ENCODE measurements at places on chromosomes 3 and 15.
A peak's percentile ranks its signal among the peaks of the same experiment; 100 is the strongest.

DNA sequence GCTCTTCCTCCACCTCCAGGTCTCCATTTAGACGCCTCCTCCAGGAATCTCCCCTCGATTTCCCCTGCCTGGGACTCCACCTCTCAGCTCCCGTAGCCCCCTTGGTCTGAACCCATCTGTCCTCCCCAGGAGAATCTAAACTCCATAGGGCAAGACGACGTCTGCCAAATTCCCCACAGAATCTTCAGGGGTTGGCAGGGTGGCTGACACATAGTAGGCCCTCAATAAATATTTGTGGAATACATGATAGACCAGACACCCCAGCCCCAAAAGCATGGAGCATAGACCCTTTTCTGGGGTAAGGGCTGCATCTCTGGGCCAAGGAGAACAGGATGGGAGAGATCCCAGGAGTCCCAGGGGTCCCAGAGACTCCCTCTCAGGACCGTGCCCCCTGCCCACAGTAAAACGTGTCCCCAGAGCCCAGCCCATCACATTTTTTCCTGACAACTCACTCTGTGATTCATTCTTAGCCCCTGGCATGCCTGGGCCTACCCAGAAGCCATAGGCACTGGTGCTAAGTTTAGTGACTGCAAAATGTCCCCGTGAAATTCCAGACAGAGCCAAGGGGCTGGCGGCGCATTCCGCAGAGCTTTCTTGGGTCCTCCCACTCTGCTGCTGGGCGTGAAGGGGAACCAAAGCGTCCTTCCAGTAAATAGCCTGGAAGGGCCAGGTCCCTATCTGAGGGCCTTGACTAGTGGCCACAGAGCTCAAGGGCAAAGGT, 78.0 kb upstream of the SLC6A6 start:
- no peak for DNase-seq

GRCh38 chr15:41333026-41333562, 413 bp downstream of the NUSAP1 start:
- DNase-seq = no peak

DNA sequence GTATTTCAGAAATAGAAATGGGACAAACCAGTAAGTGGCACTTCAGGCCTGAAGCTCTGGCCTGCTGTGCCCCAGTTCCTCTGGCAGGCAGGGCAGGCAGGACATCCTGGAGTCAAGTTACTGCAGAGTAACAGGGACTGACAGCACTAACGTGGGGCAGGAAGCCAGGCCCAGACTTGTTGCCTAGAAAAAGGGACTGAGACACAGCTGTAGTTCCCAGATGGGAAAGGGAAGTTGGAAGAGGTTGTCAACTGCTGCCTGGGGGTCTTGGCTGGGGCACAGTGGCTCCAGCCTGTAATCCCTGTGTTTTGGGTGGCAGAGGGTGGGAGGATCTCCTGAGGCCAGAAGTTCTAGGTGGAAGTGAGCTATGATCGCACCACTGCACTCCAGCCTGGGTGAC, 171.9 kb downstream of the FMN1 start:
- DNase-seq = peak; percentile 19

DNA sequence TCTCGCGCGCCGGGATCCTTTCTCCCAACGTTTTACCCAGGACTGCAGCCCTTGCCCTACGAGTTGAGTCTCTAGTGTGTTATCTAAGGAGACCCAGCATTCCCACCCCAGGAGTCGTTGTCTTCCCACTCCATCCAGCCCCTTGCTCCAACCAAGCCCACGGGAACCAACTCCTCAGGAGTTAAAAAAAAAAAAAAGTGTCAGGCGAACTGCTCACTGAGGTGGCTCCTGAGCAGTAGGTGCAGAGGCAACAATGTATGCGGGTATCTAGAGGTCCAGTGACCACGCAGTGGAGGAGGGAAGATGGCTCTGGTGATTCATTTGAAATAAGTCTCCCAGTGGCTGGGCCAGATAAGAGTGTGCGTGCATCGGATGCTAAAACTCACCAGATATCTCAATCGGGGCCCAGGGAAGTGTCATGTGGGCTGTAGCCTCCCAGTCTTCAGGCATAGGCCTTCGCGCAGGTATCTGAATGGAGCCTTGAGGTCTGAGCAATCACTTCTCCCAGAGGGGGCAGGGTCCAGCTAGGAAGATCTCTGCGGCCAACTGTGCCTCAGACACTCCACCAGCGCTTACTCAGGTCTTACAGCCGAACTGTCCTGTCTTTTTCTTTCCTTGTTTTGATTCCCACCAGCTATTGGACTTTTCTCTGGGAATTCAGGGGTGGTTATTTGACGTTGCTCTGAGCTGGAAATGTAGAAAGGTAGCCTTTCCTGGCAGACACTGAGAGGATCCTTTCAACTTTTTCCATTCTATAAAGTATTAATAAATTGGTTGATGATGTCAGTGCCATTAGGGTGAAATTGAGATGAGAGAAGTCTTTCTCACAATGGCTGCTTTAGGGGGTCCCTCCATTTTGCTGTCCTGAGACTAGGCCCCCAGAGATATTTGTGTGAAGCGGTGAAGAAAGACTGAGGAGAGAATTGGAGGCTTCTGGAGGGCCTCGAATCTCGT, 21.0 kb downstream of the ZIC4 start:
- DNase-seq = no peak

GRCh38 chr3:125679258-125679657, 84.0 kb upstream of the OSBPL11 start:
- no peak for DNase-seq

DNA sequence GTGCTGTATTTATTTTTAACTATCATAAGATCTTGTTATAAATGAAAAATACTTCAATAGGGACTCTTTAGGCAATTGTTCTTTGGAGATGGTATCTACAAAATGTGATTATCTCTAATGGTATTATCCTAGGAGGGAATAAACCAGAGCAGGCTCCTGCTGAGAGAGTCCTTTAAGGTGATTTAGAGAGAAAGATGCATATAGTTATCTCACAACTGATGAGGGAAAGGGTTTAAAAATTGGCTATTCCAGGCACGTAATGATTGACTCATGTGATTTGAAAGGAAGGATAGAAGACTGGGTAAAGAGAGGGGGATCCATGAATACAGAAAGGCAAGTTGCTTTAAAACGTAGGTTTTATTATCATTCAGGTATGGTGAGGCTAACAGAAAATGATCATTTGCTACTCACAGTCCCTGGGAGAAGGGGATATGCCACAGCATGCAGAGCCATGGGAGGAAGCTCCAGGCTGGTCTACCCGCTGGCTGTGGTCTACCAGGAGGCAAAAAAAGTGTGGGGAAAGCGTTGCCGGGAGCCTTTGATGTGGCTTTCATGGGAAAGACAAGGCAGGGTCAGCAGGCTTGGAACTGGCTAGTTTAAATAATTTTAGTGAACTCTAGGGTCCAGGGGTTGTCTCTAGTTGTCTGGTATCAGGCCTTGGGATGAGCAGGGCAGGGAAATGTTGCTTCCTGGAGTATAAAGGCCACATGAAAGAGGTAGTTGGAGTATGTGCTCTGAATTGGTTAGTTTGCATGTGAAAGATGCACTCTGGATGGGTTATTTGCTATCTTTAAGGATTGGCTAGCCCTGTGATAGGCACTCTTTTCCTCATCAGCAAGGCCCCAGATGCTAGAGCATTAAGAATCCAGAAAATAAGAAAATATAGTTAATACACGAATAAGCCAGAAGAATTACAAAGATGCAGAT, 798.4 kb upstream of the GRM7 start:
- no peak for DNase-seq

GRCh38 chr3:52481819-52482521, 13.2 kb upstream of the STAB1 start:
- DNase-seq = no peak

DNA sequence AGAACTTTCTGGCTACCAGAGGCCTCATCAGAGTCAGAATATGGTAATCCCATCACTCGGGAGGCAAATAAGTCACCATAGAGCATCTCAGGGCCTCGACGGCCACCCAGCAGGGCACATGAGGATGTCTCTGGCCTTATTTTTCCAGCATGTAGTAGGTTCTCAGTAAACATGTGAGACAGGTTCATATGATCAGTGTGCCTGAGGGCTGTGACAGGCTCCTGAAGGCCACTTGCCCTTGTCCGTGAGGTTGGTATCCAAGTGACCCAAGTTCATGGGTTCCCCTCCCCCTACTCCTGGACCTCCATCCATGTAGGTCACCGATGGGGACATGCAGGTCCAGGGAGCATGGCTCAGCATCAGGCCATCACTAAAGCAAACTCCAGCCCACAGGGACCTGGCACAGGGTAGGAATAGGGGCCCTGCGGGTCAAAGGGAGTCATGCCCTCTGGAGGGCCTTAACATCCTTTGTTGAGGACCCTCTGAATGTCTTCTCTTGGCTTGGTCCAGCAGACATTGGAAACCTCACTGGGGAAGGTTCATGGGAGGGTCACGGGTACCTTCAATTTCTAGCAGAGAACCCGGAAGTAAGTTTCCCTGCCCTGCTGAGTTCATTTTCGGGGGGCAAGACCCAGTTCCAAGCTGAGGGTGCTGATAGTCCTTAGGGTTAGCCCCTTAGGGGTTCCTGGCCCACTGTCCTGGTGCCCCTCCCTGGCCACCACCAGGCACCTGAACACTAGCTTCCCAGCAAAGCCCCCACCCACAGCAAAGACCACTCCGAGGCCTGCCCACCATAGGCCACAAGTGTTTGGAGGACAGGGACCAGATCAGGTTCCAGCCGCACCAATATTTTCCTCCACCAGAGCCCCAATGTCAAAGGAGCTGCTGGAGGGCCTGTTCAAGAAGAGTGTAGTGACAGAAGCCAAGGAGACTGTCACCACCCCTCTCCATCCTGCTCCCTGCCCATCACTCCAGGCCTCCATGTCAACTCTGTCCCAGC, 61.1 kb downstream of the ZNF445 start:
- no peak for DNase-seq

- no peak for DNase-seq
Observed at GRCh38 chr3:127325629-127325961, 37.7 kb upstream of the PRR20G start.

DNA sequence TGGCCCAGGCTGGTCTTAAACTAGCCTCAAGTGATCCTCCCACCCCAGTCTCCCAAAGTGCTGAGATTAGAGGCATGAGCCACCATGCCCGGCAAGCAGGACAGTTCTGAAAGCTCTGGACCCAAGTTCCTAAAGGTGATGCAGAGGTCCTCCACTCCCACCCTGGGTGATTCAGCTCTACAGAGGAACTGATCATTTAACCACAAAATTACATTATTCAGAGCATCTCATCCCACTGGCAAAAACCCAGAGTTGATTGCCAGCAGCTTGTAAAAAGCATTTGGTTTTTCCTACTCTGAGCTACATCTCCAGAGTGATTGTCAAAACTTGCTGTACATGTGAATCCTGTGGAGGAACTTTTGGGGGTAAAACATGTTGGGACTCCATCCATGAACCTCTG, 60.2 kb downstream of the SLTM start:
- no peak for DNase-seq

- DNase-seq = no peak
Observed at GRCh38 chr3:58567251-58567515, 10.0 kb downstream of the FAM107A start.

DNA sequence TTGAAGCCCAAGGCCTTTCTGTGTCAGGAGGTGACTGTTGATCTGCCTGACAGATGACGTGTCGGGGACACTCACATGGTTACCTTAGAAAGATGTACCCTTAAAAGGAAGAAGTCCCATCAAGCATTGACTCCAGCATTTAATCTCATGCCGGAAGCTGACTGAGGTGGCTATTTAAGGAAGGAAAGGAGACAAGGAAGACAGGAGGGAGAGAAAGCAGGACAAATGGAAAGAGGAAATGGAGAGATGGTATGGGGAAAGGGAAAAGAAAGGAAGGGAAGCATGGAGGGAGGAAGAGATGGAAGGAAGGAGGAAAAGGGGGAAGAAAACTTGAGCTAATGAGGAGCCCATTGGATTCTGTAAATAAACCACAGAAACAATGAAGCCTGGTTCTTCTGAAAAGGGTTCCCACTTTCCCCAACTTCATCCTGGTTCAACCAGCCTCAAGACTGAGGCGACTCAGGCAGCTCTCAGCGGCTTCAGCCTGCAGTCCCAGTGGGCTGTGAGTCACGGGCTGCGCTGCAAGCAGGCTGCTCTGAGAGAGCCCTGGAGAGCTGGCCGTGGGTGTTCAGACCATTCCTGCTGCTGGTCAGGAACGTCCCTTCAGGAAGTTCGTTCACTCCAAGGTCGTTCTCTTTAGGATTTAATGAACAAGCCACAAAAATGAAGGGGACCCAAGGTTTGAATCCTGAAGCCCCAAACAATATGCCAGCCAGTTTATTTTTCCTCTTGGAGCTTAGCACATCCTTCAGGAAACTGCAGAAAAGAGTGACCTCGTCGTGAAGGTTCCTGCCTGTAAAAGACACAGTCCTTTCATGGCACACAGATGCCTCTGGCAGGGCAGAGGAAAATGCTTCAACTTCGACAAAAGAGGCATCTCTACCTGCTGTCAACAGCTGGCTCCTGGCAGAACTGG, 69.6 kb upstream of the THBS1 start:
- DNase-seq = no peak

- DNase-seq = peak; percentile 37
Observed at GRCh38 chr3:51718547-51719409, 11.9 kb downstream of the GRM2 start.

DNA sequence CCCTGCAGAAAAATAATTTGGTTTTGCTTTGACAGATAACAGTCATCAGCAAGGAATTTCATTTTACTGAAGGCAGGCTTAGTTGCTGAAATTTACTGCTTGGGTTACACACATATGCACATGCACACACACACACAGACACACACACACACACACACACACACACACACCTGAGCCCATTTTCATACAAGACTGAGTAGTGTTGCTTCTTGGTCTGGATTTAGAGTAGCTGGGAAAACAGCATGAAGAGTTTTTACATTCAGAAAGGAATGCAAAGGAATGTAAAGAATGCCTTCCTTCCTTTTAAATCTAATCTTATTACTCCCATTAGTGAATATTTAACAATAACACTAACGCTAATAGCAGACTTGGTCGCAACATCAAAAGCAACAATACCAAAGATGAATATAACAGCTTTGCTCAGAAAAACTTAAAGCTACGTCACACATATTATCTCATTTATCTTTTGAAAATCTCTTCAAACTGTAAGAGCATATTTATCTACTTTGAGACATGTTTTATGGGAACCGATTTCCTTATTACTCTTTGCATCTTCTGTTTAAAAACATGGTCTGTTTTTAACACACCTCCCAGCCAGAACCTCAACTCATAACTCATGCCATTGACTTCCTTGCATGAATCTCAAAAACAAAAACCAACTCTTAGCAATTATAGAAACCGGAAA, 32.5 kb downstream of the RFTN1 start:
- no peak for DNase-seq

GRCh38 chr3:114556657-114557213, 262.9 kb downstream of the TIGIT start:
- no peak for DNase-seq

All from substantia nigra (tissue), 51 donors.